ENCODE measurements at places on chromosomes 6 and 20.

DNA sequence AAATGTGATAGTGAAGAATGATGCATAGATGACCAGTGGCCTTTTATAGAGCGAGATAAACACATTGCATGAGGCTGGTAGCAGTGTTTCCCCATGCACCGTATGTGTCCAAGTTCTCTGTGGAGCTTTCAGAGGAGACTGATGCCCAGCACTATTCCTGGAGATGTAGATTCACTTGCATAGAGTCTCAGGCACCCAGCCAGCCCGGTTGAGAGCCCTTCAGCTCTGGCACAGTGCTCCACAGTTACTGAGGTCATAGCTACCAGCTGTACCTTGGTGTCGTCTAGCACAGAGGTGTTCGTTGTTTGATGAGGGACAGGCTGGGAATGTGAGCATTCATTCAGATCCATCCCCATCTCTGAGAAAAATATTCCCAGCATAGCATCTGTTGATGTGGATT is 328.9 kb downstream of the FARS2 start:
- DNase-seq = no peak

DNA sequence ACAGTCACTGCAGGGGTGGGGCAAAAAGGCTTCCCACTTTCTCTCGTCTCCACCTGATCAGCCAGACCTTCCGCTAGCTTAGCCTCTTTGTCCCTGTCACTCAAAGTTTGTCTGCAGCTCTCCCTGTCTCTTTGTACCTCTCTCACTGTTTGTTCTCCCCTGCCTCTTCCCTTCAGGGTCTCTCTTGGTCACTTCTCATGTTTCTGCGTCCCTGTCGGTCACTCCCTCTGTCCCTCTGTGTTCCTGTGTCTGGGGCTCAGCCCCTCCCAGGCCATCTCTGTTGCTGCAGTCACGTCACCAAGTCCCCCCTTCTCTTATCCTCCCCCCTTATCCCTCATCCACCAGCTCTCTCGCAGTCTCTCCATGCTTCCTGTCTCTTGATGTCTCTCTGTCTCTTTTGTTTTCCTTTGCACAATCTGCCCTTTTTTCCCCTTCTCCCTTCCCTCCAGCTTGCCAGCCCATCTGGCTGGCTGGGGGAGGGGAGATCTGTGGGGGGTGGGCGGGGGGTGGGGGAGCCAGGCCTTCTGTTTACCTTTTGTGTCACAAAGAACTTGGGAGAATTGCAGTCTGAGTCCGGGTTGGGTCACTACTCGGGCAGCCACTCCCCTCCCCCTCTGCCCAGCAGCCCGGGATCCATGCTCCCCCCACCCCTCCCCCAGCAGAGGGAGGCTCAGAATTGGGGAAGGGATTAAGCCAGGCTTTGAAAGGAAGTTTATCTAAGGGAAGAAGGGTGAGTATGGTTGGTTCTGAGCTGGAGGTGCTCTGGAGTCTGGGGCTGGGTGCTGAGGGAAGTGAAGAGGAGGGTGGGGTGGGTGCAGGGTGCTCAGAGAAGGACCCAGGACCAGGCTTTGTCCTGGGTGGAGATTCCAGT is 32.3 kb downstream of the FOXP4 start:
- DNase-seq = no peak

DNA sequence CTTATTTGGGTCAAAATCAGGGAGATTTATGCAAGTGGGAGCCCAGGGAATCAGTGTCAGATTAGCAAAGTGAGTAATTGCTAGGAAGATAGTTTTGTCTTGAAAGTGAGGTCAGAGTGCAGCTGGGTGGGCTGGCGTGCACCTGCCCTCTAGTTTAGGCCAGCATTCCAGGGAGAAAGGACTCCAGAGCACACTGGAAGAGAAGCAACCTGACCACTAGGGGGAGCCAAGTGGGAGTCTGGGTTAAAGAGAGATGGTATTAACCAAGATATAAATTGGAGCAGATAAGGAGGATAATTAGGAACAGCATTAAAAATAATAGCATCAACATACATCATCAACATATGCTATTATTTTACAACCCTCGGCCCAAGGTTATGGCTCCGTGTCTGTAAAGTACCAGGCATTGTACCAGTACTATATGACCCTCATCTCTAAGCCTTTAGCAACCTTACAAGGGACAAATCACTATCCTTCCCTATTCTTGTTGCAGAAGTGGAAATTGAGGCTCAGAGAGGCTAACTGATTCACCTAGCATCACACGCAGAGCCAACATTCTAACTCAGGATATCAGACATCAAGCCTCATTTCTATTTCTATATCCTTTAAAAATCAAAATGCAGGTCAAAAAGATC is 57.8 kb downstream of the SLC2A10 start:
- no peak for DNase-seq

- DNase-seq = no peak
Measured at GRCh38 chr6:95387845-95388244, 189.5 kb upstream of the MANEA start.

- no peak for DNase-seq
Measured at GRCh38 chr20:64196847-64197306, 32.6 kb downstream of the MYT1 start.

DNA sequence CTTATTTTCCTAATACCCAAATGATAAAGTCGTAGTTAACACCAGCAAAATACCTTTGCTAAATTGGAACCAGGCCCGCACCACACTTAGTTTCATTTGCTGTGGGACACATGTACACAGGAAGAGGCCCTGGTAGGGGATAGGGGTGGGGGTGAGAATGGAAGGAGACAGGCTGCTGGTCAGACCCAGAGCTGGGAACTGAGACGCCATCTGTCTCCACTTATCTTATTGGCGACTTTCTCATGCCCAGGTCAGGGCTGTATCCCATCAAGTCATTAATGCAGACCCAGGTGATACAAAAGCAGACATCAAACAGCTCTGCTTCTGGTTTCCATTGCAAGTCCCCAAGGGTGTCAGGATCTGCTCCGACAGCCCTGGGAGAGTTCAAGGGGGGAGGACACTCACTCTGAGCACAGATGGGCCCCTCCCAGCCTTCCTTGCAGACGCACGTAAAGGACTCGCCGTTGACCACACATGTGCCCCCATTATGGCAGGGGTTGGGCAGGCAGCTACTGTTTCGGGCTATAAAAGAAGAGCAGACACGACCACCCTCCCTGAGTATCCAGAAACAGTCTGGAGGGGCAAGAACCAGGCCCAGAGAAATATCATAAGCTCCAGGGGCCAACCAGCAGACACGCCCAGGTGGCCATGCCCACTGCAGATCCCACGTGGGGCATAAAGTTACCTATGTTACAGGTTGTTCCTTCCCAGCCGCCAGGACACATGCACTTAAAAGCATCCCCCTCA is 29.2 kb downstream of the JAG1 start:
- DNase-seq = no peak

DNA sequence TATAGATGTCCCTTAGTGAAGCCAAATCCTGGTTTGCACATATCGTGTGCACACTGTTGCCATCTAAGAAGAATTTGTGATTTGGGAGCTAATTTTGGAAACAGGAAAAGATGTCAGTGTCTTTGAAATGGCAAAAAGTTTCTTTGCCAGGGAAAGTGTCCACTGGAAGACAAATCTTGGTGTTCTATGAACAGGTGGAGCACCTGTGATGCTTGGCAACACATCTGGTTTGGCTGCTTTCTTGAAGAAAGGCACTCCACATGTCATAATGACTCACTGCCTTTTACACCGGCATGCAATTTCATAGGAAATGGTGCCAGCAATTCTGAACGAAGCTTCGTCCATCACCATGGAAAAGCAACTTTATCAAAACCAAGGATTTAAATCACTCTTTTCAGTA is 1040.0 kb upstream of the MAP3K7 start:
- no peak for DNase-seq

GRCh38 chr6:3293271-3294155 is 34.8 kb downstream of the PSMG4 start:
- DNase-seq = no peak

DNA sequence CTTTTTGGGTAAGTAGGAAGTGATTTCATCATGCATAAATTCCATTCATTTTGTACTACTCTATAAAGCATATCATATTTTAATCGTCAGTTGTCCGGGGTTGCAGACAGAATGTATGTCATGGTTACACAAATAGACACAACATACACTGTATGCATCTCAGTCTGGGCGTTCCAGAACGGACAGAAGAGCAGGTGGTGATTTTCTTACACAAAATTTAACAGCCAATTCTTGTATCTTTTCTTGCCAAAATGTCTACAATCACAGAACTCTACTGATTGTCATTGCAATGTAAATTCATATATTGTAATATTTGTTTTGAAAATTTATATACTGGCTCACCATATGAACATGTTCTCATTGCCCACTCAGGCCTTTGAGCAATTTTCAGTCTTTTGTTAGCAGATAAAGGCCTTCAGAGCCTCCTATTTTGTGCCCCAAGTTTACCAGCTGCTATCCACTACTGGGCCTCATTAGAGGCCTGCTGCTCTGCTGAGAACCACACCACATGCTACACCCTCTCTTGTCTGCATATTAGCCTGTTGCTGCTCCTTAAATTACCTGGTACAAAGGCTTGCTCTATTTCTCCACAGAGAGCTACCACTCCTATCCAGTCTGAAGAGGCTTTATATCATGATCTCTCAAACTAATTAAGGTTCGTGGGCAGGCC is 61.5 kb downstream of the PRDM13 start:
- DNase-seq = no peak

DNA sequence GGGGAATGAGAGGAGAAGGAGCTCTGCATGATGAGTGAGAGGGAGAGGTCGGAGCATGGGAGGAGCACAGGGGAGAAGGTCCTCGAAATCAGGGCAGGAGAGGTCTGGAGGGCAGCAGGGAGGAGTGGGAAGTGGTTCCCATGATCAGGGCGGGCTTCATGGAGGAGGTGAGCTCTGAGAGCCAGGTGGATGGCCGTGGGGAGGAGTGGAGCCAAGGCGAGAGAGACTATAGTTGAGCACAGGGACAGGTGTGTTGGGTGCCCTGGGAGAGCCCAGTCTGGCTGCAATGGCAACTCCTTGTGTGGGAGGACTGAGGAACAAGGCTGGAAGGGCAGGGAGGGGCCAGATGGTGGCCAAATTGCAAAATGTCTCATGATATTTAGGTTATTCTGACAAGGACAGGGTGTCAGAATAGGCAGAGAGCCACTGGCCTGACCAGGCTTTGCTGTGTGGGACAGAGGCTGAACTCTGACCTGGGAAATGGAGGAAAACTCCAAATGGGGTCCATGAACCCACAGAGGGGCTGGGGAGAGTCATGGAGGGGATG is 21.4 kb downstream of the TTBK1 start:
- DNase-seq = no peak

Data from AG09319 (cell line).